ENCODE measurements at places on chromosomes 11 and 22.

- no peak for DNase-seq
Observed at GRCh38 chr11:121374286-121374985, 77.7 kb upstream of the SORL1 start.

DNA sequence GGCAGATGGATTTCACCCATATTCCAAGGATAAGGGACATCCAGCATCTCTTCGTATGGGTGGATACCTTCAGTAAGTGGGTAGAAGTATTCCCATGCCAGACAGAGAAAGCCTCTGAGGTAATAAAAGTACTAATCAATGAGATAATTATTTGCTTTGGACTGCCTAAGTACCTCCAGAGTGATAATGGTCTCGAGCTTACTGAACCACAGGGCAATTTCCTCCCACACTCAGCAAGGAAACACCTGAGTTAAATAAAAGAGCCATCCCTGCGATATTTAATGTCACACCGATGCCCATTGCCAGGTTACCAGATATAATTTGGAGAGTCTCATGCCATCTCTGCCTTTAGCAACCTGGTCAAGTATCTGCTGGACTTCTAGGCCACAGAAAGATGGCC lies 70.6 kb upstream of the MPEG1 start:
- DNase-seq = peak; percentile 30

GRCh38 chr11:95918056-95918455 lies 5.9 kb downstream of the MTMR2 start:
- DNase-seq = no peak

- DNase-seq = no peak
Observed at GRCh38 chr11:68948496-68948895, 32.3 kb downstream of the MRGPRD start.

- peak; percentile 47 for DNase-seq
Observed at GRCh38 chr11:16859651-16860050, 121.2 kb downstream of the C11orf58 start.

DNA sequence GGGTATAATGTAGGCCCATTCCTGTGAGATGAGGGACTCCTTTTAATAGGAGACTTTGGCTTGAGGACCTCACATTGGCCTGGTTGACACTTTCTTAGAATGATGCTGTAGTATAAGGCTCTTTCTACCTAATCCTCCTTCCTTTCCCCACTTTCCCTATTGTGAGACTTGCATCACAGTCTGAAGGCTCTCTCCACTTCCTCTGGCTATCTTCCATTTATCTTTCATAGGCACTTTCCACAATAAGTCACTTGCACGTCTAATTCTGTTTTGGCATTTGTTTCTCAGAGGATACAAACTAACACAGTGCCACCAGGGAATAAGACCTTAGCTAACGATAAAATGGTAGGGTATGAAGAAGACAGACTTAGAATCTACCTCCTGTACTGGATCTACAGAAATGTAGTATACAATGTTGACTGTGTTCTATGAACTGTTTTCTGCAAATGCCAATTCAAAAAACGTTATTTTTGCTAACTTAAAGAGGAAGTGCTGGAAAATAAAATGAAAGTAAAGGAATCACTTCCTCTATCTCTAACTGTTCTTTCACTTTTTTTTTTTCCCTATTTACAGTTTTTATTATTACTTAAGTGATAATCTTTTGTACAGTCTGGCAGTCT lies 17.9 kb upstream of the PDE3B start:
- no peak for DNase-seq

DNA sequence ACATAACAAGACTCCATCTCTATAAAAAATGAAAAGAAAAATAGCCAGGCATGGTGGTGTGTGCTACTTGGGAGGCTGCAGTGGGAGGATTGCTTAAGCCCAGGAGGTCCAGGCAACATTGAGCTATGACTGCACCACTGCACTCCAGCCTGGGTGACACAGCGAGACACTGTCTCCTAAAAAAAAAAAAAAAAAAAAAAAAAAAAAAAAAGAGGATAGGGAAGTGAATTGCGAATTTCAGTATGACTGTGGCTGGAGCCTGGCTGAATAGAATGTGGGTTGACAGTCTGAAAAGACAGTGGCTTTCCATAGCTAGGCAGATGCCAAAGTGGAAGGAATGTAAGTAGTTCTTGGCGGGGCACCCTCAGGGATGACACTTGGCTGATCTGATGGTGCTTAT lies 6.4 kb upstream of the LDHAL6A start:
- no peak for DNase-seq

GRCh38 chr11:62142921-62143320 lies 19.1 kb downstream of the INCENP start:
- no peak for DNase-seq

- peak; percentile 30 for DNase-seq
Observed at GRCh38 chr22:25420925-25421904, 143.3 kb upstream of the GRK3 start.

DNA sequence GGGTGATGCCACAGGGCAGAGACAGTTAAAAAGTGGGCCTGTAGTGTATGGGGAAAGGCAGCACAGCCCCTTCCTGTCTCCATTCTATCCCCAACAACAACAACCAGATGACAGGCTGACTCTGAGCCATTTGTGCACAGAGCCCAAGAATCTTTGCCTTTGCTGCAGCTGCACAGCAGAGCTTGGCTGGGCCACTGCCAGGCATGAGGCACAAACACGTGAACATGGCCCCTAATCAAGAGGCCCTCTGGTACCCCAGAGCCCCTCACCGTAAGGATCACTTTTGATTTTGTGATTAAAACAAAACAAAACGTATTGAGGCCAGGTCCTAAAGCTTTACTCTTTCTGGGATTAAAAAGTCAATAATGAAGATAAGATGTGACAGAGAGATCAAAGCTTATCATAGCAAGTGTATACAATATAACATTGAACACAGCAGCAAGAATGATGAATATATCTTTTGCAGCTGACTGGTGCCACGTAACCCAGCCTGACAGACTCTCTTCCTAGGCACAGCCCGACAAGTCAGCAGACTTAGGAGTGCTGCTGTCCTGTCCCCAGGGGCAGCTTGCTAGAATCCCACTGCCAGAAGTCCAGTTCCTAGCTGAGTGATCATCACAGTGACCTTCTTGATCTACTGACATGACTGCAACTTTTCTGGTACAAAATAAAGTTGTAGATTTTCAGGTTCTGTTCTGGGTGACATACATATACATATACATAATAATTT lies 117.8 kb downstream of the SERGEF start:
- DNase-seq = no peak

DNA sequence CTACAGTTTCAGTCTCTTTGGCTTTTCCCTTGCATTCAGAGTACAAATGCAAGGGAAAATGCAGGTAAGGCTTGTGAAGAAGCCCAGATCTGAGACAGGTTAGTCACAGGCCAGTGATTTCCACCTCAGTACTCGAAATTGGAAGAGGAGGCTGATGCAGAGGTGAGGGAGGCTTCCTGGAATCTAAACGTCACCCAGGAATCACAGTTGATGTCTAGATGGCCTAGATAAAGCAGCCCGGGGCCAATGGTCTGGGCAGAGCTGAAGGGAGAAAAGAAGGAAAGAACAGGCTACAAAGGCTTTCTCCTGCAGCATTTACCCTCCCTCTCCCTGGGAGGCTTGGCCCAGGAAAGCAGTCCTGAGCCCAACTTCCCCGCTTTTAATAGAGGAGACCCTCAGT lies 8.5 kb downstream of the TRIM6 start:
- DNase-seq = no peak

- DNase-seq = no peak
Observed at GRCh38 chr11:66287889-66288670, 863 bp downstream of the YIF1A start.

DNA sequence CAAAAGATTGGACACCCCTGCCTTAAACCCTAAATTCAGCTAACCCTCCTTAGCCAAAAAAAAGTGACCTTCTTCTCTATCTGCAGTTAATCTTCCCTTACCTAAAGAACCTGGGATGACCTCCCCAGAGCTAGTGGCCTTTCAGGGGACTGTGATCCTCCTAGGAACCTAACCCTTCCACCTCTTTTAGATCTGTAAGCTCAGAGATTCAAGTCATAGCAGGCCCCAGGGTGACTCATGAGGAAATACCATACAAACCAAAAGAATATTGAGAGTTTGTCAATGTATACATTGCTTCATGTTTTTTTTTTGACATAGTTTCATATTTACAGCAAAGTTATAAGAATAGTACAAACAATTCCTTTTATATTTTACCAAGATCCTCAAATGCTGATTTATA lies 38.3 kb upstream of the CXCR5 start:
- DNase-seq = no peak

DNA sequence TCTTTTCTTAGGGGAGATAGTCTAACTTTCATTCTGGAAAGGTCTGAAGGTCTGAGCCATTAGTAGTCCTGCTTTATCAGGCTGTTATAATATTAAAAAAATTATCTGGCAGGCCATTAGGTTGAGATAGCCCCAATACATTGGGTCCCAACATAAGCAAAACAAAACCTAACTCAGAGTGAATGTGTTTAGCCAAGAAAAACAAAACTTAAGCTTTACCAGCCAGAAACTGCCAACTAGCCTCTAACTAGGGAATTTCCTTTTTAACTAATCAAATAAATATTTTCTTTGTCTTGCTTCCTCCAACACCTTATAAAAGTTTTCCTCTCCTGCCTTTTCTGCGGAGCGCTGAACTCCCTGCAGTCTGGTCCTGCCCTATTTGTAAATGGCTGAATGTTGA lies 1137.7 kb upstream of the CNTN5 start:
- DNase-seq = no peak

DNA sequence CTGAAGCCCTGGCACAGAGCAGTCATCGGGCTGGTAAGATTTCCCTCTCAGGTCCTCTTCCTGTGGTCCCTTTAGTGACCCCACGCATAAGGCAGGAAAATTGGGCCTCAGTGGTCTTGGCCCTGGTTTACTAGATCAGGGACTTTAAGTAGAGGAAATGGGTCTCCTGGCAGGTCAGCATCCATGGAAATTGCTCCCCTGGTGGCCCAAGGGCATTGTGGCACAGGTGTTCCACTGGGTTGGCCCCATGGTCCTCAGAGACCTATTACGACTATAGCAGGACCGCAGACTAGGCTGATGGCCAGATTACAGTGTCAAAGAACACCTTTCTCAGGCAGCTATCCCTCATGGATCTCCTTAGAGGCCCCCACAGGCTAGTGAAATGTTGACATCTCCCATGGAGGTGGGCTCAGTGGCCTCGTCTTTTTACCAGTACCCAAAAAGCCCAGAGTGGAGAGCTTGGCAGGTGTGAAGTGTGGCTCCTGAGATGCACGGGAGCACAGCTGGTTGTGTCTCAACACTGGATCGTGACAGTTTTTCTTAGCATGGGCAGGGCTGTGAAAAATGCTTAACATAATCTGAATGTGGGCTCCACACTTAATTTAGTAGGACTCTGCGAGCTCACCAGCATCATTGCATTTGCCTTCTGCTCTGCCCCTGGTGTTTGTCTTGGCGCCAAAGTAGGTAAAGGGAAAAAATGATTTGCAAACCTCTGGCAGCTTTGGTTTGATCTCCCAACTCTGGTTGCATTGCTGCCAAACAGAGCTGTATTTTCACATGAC lies 74.2 kb downstream of the ZBTB16 start:
- DNase-seq = no peak

- no peak for DNase-seq
Observed at GRCh38 chr22:50083462-50084079, 1.7 kb downstream of the MLC1 start.

GRCh38 chr11:45872651-45873356 lies 12.6 kb upstream of the MAPK8IP1 start:
- DNase-seq = peak; percentile 71
